ENCODE measurements at places on chromosomes 2 and 18.

DNA sequence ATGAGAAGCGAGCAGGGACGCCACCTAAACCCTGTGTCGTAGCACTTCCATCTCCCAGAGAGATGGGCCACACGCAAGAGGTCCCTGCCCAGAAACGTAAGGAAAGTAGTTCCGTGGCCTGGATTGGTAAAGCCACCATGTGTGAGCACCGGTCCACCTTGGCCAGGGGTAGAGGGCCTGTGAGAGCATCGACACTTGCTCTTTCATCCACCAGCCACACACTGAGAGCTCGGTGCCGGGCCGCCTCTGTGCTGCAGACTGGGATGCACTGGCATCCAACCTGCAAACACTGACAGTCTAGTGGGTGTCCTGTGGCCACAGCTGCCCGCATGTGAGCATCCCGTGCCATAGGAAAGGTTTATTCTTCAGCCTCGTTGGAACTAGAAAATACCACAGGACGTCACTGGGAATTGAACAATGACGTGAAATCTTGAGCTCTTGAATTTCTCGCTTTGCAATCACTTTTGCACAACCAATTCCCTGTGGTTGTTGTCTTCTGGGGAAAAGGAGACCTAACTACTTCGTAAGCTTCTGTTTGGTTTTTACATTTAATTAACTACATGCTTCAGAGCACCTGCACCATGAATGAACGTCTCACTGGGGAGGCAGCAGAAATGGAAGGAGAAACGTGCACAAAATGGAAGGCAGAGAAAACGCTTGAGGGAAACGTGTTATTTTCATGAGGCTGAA, 212.0 kb upstream of the RAB6C start:
- DNase-seq, result no peak

DNA sequence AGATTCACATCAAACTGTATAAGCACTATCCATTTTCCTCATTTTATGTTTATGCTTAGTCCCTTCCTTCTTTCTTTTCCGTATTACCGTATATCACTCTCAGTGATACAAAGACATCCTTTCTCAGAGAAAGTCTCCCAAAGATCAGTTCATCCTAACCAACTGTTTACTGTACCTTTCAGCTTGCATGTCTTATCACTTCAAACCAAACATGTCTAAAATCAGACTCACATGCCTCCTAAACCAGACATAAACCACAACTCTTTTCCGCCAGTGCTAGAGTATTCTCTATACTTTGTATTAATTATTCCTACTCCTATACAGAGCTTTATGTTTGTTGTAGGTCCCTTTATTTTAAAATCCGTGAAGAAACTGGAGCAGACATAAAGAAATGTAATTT, 41.5 kb downstream of the KCMF1 start:
- DNase-seq, result no peak

DNA sequence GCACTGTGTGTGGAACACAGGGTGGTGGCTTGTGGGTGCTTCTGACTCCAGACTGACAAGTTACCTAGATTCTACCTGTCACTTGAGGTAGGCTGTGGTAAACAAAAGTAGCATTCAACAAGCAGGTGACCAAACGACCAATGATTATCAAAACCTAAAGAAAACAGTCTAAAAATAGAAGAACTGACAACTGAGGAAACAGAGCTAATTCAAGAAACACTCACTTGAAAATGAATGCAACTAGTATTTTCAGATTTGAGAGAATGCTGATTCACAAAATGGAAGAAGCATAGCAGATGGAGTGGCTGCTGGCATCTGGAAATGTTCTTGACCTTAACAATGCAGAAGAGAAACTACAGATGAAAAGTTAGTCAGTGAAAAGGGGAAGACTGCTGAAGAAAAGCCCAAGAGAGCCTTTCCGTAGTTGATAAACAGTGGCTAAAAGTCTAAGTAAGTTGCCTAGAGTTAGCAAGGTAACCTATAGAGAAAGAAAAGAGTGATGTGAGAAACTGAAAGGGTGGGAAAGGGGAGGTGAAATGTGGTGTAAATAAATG, 170.4 kb downstream of the NCK2 start:
- DNase-seq, result no peak

- DNase-seq, result no peak
These were observed 402.7 kb upstream of the FSIP2 start for GRCh38 chr2:185335879-185336278.

GRCh38 chr2:79114797-79115494, 5.3 kb upstream of the REG1A start:
- DNase-seq, result no peak

DNA sequence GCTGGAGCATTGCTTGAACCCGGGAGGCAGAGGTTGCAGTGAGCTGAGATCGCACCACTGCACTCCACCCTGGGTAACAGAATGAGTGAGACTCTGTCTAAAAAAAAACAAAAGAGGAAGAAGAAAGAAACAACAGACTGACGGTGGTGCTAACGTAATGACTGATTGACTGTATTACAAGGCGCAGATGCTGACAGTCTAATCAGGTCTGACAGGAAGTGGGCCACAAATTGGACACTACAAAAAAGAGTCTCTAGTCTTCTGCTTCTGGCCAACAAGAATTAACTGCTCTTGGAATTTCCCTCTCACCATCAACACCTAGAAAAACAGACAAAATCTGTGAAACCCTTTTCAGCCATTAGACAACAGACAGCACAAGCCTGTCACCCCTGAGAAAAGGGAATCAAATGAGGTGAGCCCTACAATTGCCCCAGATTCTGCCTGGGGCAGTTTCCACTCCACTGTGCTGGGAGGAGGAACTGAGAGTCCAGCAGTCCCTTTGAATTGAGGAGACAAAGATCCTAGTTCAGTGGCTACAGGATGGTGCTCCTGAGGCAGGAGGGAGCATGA, 43.3 kb downstream of the SNED1 start:
- no peak for DNase-seq

DNA sequence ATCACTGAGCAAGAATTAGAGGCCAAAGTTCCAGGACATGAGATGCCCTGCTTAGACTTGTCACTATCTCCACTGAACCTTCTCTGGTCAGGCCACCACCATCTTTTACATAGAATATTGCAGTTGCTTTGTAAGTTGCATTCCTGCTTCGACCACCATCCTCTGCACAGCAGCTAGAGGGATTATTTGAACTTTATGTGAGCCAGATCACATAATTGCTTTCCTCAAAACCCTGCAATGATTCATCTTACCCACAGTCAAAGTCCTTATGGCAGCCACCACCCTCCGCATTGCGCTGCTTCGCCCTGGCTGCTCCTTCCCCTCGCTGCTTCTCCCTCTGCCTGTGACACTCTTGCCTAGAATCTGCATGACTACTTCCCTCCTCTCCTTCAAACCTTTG, 111.3 kb downstream of the EML6 start:
- no peak for DNase-seq

- peak; percentile 22 for DNase-seq
These were observed 79.3 kb downstream of the CEP192 start for GRCh38 chr18:13070460-13070859.

DNA sequence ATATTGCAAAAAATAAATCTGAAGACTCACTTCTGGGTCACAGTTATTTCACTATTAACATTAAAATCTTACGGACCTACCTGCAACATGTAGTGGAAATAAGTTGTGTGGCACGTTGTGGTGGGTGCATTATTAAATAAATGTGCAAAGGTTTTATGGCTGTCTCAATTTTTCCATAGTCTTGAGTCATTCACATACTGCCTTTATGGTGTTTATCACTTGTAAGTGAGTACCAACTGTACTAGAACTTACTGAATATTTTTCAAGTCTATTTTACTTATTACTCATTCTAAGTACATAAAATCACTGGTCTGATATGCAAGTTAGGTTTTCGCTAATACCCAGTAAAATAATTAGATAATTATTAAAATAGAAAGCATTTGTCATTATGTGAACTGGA, 47.6 kb upstream of the SLC30A6 start:
- DNase-seq, result no peak

- no peak for DNase-seq
These were observed 318 bp downstream of the TYW5 start for GRCh38 chr2:199955007-199955338.

DNA sequence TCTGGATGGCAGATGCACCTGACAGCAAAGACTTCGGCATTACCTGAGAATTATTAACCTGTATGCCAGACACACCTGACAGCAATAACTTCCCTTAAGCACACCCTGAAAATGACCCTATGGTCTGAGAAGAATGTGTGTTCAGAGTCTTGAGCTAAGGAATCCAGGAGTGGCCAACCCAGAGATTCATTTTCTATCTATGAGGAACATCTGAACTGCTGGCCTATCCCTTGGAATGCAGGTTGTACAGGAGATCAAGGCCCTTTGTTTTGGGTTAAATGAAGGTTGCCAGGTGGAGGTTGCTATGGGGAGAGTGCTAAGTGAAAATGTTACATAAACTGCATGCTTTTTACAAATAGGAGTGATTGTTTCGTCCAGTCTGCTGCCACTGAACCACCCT, 200.9 kb upstream of the MEIS1 start:
- no peak for DNase-seq

- no peak for DNase-seq
These were observed 80.0 kb upstream of the SLC66A3 start for GRCh38 chr2:11075221-11075620.

DNA sequence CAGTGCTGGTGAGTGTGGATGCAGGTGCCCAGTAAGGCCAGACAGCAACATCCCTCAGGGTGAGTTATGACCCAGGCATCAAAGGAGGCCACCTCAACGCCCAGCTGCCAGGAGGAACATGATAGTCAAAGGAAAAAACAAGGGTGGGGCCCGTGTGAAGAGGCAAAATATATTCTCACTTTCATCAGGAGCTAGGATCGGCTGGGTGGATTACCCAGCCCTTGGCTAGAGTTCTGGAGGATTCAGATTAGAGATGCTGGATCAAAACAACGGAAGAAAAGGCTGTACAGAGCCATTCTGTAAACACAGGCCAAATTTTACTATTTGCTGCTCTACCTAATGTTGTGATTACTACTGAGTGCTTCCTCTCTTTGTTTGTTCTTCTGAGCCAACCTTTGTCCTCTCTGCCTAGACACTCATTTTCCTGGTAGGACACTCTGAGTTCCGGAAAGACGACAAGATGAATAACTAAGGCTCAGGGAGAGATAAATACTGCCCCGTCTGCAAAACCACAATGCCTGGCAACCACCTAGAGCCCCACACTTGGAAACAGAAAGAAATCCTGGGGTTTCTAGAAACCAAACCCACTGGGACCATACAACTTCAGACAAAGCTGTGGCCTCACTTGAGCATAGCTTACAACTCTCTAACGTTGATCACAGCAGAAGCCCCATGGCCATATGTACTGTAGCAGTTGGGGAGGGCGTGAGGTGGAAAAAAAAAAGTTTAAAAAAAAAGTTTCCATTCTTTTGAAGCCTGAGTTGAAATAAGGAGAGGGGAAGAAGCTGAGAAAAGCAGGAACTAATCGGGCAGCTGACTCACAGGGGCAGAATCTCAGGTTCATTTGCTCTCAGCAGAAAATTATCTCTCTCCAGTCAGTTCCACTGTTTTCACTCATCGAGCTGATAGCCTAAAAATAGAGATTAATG, 17.8 kb upstream of the PMAIP1 start:
- peak; percentile 72 for DNase-seq

DNA sequence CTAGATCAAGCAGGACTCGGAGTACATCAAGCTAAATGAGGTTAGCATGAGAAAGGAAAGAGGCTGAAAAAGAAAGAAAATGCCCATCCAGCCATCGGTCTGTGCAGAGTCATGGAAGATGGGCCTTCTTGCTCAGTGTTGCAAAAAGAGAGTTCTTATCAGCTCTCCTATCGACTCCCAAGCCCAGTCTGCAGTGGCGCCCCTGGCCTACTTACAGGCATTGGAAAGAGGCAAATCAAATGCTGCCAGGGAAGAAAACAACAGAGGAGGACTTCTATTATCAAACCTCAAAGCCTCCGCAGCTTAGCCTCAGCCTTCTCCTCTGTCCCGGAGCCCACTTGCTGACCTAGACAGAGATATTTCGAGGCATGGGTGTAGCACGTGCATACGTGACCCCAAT, 66.0 kb downstream of the CDH2 start:
- DNase-seq, result no peak

DNA sequence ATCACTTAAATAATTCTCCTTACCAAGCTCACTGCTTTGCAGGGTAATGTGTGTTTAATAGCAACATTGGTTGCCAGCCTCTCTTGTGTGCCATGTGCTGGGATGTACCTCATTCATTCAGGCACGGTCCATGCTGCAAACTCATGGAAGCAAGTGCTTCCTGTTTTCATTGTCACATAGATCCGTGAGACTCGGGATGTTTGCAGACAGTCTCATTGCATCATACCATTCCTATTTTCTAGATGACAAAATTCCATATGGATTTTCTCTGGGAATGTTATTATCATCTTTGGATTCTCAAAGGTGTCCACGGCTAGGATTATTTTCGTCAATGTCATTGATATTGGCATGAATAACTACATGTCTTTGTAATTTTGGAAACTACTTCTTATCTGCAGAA, 60.0 kb upstream of the HDAC4 start:
- no peak for DNase-seq

- DNase-seq, result peak; percentile 76
These were observed 221.8 kb downstream of the STK39 start for GRCh38 chr2:168025487-168026202.

DNA sequence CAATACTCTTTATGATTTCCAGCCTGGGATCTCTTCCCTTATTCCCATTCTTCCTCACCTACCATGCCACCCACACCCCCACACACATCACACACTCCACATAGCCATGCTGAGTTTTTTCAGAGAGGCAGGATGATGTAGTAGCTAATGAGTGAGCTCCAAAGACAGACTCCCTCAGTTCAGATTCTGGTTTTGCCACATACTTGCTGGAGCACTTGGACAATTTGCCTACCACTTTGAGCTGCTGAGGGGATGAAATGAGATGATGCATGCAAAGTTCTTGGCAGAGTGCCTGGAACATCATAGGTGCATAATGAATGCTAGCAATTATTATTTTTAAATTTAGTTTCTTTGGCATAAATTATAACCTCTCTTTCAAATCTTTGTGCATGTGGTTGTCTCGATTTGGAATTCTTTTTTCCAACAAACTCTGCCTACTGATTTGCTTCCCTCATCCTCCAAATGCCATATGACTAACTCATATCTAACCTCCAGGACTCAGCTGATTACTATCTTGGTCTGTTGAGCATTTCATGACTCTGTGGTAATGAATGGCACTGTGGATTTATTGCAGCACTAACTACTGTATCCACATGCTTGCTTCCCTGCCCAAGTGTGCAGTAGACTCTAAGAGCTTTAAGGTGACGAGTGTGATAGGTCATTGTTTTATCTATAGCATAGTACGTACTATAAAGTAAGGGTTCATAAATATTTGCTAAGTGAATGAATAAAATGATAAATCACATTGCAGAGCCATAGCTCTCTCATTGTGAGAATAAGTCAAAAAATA, 99.1 kb downstream of the TACR1 start:
- DNase-seq, result peak; percentile 97
